ENCODE measurements at places on chromosomes 12 and 14.

DNA sequence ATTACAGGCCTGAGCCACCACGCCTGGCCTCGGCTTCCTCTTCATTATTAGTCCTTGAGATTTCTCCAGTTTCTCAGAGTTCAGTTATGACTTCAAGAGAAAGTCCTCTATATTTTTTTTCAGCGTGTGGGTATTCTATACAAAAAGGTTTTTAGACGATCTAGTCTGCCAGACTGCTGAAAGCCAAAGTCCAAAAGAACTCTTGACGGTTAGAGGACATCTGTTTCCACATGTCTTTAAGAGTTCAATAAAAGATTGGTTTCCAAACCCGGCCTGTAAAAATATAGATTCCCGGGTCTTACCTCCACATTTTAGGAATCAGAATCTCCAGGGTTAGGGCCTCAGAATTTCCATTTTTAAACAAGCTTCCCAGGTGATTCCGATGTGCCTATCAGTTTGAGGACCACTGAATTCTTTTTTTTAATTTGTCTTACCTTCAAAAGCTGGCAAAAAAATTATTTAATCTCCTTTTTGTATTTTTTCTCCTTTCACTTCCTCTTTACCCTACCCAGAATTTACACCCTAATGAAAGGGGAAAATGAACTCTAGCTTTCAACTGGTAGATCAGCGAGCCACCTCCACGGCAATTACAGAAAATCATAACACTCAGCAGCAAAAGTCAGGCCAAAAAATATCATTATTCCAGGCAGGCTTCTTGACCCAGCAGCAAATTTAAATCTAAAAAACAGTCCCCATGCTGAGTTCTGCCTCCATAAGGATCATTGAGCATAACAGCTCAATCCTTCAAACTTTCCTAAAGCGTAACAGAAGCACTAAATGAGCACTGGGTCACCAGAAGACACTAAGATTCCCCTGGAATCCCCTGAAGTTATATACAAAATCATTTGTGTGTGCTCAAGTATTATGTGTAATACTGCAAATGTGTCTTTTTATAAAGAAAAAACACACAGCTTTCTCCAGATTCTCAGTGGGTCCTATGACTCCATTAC lies 8.7 kb downstream of the NT5DC3 start:
- DNase-seq = no peak

- no peak for DNase-seq
These were observed 326.4 kb downstream of the NUAK1 start for GRCh38 chr12:105812366-105812765.

DNA sequence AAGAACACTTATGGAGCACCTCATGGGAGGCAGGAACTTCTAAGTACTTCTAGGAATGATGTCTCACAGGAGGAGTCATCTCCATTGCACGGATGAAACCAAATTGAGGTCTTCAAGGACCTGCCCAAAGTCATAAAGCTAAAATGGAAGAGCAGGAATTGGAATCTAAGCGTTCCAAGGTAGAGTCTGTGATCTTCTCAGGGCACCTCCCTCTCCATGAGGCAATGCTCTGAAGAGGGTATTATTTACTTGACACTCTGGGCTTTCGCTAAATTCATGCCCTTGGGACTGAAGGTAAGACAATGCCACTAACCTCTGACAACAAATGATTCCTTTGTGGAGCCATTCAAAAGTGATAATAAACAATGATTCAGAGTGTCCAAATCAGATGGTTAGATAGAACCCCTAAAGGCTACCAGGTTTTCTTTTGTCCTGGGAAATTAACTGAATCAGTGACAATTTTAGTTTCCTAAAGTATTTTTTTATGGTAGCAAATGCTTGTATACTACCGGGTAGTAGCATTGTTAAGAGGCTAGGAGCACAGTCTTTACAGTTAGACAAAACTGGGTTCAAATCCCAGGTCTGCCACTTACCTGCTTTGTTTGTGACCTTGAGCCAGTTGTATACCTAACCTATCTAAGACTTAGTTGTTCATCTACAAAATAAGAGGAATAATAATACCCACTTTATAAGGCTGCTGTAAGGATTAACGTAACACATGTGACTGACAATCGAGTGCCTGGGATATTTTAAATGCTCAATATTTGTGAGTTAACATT lies 12.3 kb downstream of the HMGA2 start:
- no peak for DNase-seq

DNA sequence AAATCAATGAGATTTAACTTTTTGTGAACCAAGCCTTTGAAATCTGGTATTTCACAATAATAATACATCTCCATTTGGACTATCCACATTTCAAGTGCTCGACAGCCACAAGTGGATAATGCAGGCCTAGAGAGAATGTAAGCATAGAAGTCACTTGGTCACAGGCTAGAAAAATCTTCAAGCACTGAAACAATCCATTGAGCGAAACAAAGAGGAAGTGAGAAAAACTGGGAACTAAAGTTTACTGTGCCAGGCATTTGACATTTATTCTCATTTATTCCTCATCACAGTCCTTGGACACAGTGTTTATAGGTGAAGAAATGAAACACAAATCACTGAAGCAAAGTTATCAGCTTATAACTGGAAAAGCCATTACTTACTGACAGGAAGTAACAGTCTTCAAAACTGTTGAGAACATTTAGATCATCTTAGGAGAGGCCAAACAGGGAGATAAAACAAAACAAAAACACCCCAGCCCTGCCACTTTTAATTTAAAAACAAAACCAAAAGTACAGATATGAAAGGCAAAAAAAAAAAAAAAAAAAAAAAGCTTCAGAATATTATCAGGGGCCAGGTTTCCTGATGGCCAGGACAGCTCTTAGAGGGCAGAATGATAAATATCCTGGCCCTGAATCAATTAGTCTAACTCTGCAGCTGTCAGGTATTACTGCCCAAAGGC lies 29.2 kb downstream of the GNS start:
- no peak for DNase-seq

- DNase-seq = peak; percentile 89
These were observed 54.2 kb upstream of the CERS5 start for GRCh38 chr12:50221228-50222008.
